ENCODE measurements at places on chromosomes 5 and 9.

GRCh38 chr9:126558051-126558665, 55.6 kb upstream of the LMX1B start:
- DNase-seq, result peak; percentile 43

GRCh38 chr9:126438741-126439401, 112.2 kb downstream of the MVB12B start:
- DNase-seq, result peak; percentile 72

DNA sequence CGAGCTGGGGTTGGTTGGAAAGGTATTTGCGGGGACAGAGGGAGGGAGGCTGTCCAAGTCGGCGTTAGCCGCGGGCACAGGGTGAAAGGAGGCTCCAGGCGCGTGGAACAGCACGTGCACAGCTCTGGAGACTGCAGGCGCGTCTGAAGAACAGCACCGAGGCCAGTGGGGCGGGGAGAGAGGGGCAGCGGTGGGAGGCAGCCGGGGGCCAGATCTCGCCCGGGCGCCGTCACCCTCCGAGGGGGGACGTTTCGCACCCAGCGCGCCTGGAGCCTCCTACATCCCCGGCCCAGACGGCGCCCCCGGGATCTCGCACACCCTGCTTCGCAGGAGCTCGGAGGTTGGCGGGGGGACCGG, 79.6 kb downstream of the NTNG2 start:
- no peak for DNase-seq

- DNase-seq, result no peak
Observed at GRCh38 chr5:111197523-111197922, 26.7 kb upstream of the CAMK4 start.

GRCh38 chr5:163790497-163790896, 285.1 kb downstream of the MAT2B start:
- DNase-seq, result no peak

GRCh38 chr9:34773306-34773910, 63.5 kb upstream of the CCL21 start:
- DNase-seq, result no peak

DNA sequence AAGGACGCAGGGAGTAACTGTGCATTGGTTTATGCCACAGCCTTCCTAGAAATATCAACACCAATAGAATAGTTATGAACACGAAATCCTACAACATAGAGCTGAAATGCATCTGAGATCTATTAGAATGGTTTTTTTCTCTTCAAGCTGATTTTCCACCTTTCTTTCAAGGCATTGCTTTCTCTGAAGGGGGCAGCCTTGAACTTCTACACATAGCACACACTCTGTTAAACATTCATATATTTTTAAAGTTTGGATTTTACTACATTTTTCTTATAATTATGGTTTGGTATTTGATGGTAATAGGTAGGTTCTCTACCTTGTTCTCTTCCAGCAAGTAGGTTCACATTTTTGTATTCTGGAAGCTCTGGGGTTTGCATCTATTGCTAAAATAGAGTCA, 661.8 kb downstream of the SEMA5A start:
- DNase-seq, result no peak

DNA sequence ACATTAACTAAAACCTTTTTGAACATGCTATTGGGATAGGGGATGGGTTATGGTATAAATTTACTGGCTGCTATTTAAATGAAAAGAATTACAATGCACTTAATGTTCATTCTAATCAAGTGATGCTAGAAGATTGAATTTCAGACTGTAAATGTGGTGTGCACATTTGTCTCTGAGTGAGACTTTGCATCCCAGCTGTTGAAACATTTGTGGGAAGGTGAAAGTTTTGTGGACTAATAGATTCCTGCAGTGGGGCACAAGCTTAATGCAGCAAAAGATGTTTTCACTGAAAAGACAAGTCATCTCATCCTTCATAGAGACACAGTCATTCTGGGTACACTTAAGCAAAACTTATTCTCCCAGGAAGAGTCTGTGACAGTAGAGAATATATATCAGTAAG, 323.6 kb downstream of the NFIB start:
- DNase-seq, result no peak

- peak; percentile 71 for DNase-seq
Observed at GRCh38 chr5:151258201-151258611, 5.2 kb downstream of the GM2A start.

DNA sequence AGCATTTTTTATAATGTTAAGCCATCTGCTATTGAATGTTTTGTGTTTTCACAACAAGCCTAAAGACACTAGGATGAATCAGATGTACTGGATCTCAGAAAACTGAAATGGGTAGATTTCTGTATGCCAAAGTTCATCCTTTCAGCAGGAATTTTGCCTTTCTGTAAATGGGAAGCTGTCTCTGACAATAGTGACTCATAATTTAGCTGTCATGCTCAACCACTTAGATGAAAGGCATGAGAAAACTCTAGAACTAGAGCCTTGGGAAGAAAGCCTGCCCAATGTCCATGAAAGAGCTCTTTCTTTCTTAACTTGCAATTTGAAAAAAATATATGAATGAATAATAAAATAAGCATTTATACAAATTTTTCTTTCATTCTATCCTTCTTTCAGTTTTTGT, 616.0 kb upstream of the EDIL3 start:
- no peak for DNase-seq

- no peak for DNase-seq
Observed at GRCh38 chr5:132070460-132071337, 2.9 kb upstream of the CSF2 start.

DNA sequence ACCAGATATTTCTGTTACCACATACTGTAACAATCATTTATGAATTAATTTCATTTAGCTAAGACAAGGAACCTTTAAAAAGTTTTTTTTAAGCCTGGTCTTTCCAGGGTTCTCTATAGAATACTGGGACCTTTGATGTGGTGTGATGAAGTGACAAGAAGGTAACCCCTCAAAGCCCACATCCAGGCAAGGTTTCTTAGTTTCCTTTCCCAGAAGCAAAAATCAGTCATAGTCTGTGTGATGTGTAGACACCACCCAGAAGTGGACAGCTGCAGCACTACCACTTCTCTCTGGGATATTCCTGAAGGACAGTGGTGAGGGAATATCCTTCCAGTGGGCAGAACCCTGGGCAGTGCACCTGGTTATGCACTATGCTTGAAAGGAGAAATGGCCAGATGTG, 115.6 kb downstream of the TTC39B start:
- no peak for DNase-seq

DNA sequence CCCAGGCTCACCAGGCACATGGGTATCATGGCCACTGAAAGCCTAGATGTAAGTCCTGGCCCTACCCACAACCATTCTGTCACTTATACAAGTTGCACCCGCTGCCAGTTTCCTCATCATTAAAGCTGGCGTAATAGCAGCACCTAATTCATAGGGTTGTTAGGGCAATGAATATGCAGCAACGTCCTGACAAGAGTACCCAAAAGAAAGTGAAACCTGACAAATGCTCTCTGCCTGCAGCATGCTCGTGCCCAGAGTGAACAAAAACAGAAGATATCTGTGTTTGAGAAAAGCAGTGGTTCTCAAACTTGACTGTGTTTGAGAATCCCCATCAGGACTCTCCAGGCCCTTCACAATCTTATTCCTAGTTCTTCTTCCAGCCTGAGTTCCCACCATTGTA, 632.4 kb downstream of the SEMA5A start:
- DNase-seq, result no peak

DNA sequence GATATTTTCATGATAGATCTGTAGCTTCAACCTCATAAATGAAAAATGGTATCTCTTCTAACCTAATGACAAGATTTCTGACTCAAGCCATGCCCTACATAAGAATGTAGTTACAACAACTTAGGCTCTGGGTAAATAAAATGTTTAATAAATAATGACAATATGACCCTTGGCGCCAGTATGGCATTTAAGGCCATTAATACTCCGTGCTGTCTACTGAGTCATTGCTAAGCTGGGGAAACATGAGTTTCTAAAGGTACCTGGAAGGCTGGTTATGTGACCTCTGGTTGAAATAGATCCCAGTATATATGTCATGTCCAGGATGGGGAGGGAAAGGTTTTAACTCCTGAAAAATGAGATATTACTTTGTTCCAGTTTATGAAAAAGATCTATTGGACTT, 58.0 kb upstream of the CEMIP2 start:
- DNase-seq, result no peak

DNA sequence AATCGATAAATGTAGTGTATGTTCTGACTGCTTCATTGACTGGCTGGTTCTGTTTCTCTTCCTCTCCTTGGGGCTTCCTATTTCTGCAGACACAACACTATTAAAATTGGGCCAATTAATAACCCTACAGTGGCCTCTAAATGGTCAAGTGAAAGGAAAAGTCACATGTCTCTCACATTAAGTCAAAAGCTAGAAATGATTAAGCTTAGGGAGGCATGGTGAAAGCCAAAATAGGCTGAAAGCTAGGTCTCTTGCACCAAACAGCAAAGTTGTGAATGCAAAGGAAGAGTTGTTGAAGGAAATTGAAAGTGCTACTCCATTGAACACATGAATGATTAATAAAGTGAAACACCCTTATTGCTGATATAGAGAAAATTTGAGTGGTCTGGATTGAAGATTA, 58.2 kb downstream of the CCNH start:
- DNase-seq, result no peak

- no peak for DNase-seq
Observed at GRCh38 chr9:35579130-35579529, 25.9 kb upstream of the TESK1 start.

GRCh38 chr9:21782205-21782604, 20.2 kb upstream of the MTAP start:
- no peak for DNase-seq

DNA sequence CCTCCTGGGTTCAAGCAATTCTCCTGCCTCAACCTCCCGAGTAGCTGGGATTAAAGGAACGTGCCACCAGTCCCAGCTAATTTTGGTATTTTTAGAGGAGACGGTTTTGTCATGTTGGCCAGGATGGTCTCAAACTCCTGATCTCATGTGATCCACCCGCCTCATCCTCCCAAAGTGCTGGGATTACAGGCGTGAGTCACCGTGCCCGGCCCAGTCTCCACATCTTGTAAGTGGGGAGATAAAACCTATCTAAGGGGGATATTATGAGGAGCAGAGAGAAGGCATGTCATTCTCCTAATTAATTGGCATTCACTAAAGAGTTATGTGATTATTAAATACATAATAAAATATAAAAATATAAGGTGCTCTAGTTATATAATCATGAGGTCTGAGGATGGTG, 94.1 kb upstream of the BOD1 start:
- DNase-seq, result no peak

DNA sequence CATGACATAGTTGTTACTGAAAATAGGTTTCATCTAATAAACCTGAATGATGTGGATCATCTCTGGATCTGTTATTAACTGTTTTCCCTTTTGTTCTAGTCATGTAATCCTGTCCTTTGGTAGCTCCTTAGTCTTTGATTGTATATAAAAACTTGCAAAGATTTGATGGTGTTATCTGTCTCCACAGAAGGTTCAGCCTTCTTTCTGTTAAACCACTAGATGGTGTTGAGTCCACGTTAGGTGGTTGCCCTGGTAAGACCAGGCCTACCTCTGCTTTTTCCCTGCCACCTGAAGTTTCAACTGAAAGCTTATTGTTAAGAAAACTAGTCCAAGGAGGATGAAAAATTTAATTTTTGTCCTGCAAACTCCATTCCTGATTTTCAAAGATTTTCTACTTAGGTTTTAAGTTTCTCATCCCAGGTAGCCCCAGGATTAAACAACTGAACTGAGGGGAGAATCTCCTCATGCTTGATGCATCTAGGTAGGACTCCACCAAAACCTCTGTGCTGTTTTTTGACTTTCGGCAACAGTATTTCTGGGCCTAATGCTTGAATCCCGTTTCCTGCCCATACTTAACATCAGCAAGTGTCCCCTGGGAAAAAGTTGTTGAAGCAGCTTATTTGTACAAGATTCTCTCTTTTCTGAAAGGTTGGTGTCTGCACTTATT, 68.5 kb downstream of the RICTOR start:
- no peak for DNase-seq

DNA sequence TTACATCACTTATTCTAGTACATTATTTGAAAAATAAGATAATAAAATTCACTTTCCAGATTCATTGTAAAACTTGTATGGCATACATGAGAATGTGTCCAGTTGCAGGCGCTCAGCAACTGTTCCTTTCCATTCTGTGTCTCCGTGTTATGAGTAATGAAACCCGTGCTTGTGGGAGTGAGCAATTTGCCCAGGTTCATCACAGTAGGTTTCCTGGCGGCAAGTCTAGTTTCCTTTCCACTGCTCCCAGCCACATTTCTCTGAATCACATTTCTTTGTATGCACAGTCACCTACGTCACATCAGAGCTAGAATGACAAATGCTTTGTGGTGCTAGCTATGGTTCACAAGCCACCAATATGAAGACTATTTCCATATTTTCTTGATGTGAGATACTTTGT, 39.9 kb downstream of the MOCS2 start:
- DNase-seq, result no peak

DNA sequence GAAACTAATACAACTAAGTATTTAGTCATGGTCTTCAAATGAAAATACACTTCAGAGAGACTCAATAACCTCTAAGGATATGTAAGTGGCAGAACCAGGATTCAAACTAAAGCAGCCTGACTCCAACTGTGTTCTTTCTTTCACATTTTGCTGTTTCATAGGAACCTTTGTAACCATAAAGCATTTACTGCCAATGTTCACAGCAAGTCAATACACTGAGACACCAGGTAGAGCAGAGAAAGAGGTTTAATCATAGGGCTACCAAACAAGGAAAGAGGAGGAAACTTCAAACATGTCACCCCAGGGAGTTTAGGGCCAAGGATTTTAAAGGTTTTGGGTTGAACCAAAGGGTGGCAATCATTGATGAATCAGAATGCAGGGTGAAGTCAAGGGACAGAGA, 263.1 kb upstream of the PTGER4 start:
- no peak for DNase-seq

DNA sequence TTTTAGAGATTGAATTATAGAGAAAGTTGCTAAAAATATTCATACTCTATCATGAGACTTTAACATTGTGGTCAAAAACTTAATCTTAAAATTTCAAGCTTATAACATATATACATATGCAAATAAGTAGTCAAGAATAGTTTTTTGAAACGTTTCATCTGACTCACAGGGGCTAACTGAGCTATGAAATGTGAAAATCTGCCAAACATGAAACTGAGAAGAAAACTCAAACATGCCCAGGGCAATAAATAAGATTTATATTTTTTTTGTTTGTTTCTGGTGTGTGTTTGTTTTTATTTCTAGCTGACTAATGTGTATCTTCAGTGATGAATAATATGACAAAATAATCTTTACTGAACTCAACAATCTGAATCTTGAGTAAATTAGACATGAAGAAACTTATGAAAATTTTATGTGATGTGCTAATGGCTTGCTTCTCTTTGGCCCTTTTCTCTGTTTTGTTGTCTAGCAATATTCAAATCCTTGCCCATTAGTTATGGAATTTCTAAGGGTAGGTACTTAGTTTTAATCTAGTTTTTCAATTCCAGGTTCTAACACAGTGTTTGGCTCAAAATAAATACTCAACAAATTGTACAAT, 99.9 kb downstream of the FAM174A start:
- no peak for DNase-seq
